IMR-90 (cell line): ENCODE measurements at places on chromosomes 16 and 17. TPM values are rescaled to one million over a fixed set of nuclear protein-coding genes. Genes with fewer than 3 reads are reported as not detected.

CDK5RAP3 gene
- 138 and 153 TPM in 2 replicates for polyA plus RNA-seq

C16orf95 gene
- 3.8 and 4.7 TPM in 2 replicates for polyA plus RNA-seq

GRCh38 chr16:3065069-3065741, at the start of gene IL32:
TSS of gene IL32 (plus strand) at chr16:3065640. CDS start at chr16:3065812, 172 bp downstream.
- peak; percentile 94 for DNase-seq

- peak; percentile 6 for DNase-seq
Measured at GRCh38 chr17:65813306-65813705, 251.9 kb upstream of the AXIN2 start.
